ENCODE measurements at places on chromosomes 7 and 10. TPM values are rescaled to one million over a fixed set of nuclear protein-coding genes. Genes with fewer than 3 reads are reported as not detected.

Gene COL13A1
- total RNA-seq, result 3.9 TPM

Gene VGF
- total RNA-seq, result 0.25 TPM

Gene OIT3
- 0.12 TPM for total RNA-seq

Gene SUN3
- not detected for total RNA-seq

Gene CHN2
- total RNA-seq, result 7.6 TPM

Gene BICC1
- total RNA-seq, result 23.8 TPM

DNA sequence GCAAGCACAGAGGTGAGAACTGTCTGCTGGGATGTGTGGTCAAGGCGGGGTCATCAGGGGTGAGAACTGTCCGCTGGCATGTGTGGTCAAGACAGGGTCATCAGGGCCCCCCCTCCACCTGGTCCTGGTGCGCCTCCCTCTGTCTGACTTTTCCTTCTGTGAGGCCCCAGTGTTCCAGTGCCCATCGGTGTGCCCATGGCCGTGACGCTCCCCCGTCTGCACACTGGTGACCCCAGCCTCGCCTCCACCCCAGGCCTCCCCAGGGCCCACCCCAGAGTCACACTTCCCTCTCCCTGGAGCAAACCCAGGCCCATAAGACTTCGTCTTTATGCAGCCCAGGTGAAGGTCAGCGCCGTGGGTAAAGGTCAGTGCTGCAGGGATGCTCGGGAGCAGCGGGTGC lies 70.1 kb upstream of the TCERG1L start:
- ATAC-seq, result no peak

DNA sequence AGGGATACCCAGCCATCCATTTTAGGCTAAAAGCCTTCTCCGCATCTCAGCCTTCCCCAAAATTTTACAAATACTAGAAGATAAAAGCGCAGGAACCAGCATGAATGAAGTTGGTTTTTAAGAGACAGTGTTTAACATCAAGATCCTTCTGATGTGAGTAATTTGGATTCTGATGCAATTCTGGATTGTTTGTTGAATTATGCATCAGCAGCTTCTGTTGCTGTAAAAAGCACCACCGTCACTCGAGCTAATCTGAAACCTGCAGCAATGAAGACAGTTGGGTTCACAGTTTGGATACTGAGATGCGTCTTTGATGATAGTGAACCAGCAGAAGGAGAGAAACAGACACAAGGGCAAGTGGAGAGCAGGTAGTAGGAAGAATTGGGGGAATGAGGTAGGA lies 179.2 kb downstream of the PLXNA4 start:
- no peak for ATAC-seq

- no peak for ATAC-seq
Observed at GRCh38 chr7:30650421-30650808, 31.8 kb downstream of the CRHR2 start.

DNA sequence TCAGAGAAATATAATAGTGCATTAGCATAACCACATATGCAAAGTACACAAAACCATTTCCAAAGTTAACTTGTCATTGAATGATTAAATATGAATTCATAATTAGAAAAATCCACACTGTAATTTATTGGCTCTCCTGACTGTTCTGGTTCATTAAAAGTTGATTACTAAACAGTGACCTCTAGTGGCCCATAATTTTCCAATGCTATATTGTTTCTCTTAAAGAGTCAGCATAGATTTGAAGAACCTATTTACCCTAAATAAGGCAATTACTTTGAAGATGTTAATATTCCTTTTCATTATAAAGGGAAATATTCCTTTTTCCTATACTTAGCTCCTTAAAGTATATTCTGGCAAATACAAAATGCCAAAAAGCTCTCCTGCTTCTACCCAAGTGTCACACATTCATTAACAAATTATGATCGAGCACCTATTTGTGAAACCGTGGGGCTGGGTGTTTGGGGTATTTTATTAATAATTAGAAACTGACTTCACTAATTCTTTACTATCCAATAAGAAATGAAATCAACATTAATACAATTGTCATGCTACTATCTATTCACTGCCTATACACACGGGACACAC lies 86.2 kb downstream of the HIBADH start:
- ATAC-seq, result no peak

DNA sequence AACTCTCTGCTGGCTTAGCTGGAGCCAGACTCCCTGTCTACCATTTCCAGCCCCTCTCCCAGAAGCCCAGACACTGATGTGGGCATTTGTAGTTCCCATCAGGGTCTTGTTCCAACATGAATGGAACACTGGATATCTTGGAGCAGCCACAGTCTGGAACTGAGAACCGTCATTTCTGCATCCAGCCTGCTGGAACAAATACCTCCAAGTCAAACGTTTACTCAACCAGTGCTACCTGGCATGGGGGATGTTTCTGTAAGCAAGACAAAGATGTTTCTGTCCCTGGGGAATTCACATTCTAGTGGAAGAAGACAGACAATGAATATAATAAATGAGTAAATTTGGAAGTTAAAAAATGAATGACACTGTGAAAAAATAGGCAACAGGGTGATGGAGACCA lies 70.8 kb upstream of the ZNF438 start:
- no peak for ATAC-seq

- no peak for ATAC-seq
Observed at GRCh38 chr7:4056552-4057288, 625.4 kb upstream of the FOXK1 start.

DNA sequence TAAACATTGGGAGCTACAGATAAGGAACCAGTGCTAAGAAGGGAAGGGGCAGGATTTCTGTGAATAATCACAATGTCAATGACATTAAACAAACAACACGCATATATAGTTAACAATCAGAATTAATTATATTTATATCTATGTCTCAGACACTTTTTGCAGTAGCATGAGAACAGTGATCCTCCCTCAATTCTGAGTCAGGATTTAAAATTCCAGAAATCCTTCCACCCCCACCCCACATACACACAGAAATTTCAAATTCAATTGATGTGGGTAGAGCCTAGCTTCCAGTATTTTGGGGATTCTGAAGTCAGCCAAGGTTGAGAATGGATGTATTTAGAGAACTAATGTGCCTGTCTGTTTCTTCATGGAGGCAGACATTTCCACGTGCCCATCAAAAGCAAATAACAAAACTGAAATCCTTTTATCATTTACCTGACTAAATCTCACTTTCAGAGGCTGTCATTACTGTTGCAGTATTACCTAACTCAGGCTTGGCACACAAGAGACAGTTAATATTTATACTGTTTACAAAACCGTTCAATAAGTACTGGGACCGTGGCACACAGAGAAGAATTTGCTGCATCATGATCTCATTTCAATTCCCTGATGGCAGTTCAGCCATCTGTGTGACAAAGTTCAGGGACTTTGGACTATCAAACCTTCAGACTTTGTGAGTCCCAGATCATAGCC lies 116.6 kb upstream of the PALS2 start:
- no peak for ATAC-seq

- ATAC-seq, result no peak
Observed at GRCh38 chr10:32360241-32360640, 13.3 kb upstream of the EPC1 start.

GRCh38 chr10:78975926-78976325 lies 92.8 kb upstream of the ZMIZ1 start:
- ATAC-seq, result no peak

DNA sequence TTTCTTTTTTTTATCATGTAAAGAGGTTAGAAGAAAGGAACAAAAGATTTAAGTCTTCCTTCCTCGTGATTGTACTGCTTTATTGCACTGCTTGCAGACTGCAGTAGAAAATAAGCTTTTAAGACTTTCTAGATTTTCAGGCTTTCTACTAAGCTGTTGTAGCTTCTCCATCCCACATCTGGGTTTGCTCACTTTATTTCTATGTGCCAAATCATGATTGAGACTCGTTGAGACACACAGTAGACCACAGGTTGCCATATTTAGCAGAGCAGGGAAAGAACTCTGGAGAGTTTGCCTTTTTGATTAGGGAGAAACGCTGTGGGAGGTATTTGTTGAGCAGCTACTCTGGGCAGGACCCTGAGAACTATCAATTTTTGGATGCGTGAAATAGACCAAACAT lies 89.2 kb upstream of the BTBD16 start:
- ATAC-seq, result no peak

GRCh38 chr10:88288320-88289059 lies 294.6 kb downstream of the RNLS start:
- no peak for ATAC-seq

GRCh38 chr7:130719541-130719940 lies 14.5 kb downstream of the KLF14 start:
- ATAC-seq, result no peak

- no peak for ATAC-seq
Observed at GRCh38 chr7:151773797-151774196, 103.1 kb downstream of the PRKAG2 start.

DNA sequence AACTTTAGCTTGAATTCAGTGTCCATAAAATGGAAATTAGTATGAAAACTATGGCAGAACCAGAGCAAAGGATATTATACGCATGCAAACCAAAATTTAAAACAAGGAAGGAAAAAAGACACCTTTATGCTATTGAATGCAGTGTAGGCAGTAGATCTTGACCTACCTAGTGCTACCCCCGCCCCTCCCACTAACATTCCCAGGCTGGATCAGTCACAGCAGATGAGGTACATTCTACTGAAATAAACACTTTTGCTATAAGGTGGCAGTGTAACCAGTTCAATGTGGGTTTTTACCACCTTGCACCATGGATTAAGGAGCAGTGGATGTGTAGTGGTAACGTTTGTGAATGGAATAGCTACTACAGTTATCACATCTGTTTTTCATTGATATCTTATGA lies 27.9 kb downstream of the SRI start:
- no peak for ATAC-seq

- no peak for ATAC-seq
Observed at GRCh38 chr7:24328050-24328449, 44.1 kb downstream of the NPY start.

DNA sequence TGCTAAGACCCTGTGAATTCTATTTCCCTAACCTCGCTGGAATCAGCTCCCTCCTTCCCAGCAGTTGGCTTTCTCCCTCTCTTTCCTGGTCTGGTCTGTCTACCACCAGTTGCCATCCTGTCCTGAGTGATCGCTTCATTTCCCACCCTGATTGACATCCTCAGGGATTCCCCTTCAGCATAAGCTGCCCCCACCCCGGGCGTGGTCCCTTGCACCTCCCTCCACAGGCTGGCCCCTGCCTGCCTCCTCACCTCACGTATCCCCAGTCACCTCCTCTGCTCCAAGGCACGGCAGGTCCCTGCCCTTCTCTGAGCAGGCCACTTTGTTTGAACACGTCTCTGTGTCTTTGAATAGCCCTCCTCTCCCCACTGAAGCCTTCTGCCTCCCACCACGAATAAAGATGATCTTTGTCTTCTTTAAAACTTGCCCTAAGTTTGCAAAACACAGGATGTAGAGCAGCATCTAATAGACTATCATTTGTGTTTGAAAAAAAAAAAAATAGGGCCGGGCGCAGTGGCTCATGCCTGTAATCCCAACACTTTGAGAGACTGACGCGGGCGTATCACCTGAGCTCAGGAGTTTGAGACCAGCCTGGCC lies 233.5 kb downstream of the CUX1 start:
- ATAC-seq, result no peak

Measured in gastroesophageal sphincter (tissue), 4 donors.